ENCODE measurements at places on chromosomes 4 and X.
A peak's percentile ranks its signal among the peaks of the same experiment; 100 is the strongest.

DNA sequence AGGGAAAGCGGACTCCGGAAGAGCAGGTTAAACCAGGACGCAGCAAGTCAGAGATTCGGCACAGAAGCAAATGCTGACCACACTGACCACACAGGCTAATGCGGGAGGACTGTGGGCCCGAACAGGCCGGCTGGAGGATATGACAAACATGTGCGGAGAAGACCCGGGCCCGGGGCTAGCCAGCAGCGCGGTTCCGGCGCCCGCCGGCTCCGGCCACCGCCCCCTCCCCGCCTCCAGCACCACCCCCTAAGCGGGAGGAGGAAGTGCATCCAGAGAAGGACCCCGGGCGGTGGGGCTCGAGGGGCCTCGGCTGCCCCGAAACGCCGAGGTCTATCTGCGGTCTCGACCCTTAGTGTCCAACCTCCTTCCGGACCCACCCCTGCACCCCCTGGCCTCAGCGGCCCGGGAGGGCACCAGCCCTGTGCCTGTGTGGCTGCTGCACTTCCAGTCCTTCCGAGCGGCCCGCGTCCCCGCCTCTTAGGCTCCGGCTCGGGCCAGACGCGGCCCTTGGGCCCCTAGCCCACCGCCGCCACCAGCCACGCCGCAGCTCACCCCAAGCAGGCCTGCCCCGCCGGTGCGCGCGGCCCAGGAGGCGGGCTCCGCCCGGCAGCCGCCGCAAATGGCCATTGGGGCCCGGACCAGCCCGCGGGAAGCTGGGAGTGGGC lies 2.1 kb downstream of the ELOVL6 start:
- DNase-seq, result peak; percentile 35

DNA sequence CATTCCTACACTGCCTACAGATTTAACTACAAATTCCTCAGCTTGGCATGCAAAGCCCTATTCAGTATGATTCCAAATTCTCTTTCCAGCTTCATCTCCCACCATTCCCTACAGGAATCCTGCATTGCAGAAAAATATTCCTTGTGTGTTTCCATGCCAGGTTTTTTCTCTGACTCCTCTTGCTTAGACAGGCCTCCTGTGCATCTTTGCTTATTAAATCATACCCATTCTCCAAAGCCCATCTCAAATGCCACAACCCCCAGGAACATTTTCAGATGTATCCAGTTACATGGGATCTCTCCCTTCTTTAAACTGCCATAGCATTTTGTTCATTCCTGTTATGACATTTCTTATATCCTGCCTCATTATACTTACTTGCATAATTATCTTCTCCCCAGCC lies 106.4 kb upstream of the GRIA3 start:
- DNase-seq, result no peak

GRCh38 chrX:21781525-21781924 lies 23.6 kb upstream of the SMPX start:
- no peak for DNase-seq

DNA sequence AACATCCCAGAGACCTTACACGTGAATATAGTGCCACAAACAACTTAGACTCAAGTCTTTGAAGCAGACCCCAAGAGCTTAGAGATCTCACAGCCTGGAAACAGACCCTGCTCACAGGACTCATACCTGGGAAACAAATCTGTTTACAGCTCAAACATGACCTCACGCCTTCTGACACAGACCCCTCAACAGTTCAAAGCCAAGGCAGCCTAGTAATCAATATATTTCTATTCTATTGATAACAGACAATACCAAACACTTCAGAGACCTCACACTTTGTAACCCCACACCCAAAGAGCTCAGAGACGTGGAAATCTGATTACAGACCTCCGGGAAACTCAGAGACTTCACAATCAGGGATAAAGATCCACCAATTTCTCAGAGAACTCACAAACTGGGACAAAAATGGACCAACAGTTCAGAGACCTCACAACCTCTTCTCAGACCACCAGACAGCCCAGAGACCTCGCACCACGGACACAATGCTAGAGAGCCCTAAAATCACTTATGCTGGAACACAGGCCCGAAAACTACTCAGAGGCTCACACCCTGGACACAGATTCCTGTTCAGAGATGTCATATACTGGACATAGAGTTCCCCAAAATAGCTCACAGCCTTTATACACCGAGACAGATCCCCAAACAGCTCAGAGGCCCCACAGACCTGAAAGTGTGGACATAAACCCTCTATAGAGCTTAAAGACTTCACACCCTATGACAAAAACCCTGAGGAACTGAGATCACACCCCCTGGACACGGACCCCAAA lies 14.8 kb downstream of the SUV39H1 start:
- no peak for DNase-seq

GRCh38 chr4:116357758-116358157 lies 727.6 kb downstream of the TRAM1L1 start:
- DNase-seq, result no peak

DNA sequence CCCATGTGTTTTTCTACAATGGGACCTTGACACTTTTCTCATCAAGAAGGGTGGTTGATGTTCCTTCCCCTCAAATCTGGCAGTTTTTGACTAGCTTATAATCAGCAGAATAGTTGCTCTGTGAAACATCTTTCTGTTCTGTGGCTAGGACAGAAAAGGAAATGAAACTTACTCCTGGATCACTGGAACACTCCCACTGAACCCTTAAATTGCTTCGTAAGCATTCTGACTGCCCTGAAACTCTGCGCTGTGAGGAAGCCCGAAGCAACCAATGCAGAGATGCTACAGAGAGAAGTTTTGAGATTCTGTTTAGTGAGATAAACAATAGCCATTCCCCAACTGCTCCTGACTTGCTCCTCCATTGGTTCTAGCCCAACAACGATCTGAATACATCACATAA lies 602.2 kb downstream of the CENPC start:
- DNase-seq, result no peak

DNA sequence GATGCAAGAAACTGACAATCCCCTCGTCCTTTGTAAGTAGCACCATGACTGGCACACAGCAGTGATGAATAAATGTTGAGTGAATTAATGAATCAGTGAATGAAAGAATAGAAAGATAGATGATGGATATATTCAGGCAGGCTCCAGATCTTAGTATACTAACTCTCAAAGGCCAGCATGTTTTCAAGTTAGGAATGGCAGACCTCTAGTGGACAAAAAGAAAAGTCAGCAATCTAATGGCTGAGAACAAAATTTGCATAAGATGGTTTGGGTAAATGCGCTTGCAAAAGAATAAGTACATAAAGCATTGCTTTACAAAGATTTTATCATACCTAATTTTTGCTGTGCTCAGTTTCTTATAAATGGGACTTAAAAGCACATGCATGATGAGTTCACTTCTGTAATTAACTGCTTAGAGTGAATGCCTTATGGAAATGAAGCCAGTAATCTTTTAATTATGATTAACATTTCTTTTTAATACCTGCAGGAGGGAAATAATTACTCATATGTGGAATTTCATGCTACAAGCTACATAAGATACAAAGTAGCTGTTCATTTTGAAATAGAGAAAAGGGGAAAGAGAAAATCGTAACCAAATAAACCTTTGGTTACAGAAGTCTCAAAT lies 126.9 kb upstream of the GPRIN3 start:
- no peak for DNase-seq
